ENCODE measurements at places on chromosomes 5 and 9. TPM values are rescaled to one million over a fixed set of nuclear protein-coding genes. Genes with fewer than 3 reads are reported as not detected.

GRCh38 chr9:135687216-135687615 is 12.1 kb downstream of the SOHLH1 start:
- no peak overlapping the region for H3K4me3 ChIP-seq
- H3K27ac ChIP-seq, result no peak overlapping the region
- H3K4me1 ChIP-seq, result no peaks in the 10 kb centered on the region
- no peaks in the 10 kb centered on the region for H3K36me3 ChIP-seq
- peaks cover 14% of the 10 kb centered on the region for H3K27me3 ChIP-seq
- no peak for DNase-seq

GRCh38 chr9:563200-563599 is 278.3 kb upstream of the DMRT1 start:
- H3K27me3 ChIP-seq, result peaks cover 2% of the 10 kb centered on the region
- no peak for DNase-seq
- no peak overlapping the region for H3K27ac ChIP-seq

- H3K36me3 ChIP-seq, result no peaks in the 10 kb centered on the region
- no peak for DNase-seq
- no peaks in the 10 kb centered on the region for H3K4me1 ChIP-seq
- H3K27me3 ChIP-seq, result peaks cover 3% of the 10 kb centered on the region
These were observed 26.8 kb downstream of the FREM1 start for GRCh38 chr9:14883310-14883944.

Gene PAPPA
- total RNA-seq, result not detected

DNA sequence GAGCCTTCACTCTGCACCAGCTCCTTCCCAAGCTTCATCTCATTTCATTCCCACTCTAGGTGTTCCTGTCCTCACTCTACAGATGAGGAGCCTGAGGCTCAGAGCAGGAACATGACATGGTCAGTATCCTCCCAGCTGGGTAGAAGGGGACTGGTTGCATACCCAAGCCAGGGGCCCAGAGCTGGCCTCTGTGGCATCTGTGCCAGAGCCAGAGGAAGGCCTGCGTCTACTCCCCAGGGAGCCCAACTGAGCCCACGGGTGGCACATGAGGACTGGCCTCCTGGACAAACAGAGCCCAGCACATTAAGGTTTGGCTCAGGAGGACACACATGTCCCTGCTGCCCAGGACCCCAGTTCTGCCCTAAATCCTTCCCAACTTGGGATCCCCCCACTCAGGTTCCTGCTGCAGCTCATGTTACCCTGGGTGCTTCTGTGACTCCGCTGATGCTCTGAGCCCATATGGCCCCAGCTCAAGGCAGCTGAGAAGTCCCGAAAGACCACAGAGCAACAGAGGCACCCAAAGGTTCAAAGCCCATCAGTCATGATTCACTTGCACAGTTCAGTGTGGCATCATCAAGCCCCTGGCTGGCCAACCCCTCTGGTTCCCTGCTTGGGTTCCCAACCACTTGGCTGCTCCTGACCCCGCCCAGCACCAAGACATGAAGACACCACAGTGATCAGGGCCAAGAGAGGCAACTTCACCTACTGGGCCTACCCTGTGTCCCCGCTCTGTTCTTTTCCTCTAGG is 8.5 kb upstream of the NEURL1B start:
- peaks cover 2% of the 10 kb centered on the region for H3K27me3 ChIP-seq
- no peaks in the 10 kb centered on the region for H3K4me1 ChIP-seq
- H3K4me3 ChIP-seq, result no peak overlapping the region
- H3K36me3 ChIP-seq, result no peaks in the 10 kb centered on the region
- H3K27ac ChIP-seq, result no peak overlapping the region
- DNase-seq, result no peak

- H3K27me3 ChIP-seq, result no peaks in the 10 kb centered on the region
- DNase-seq, result no peak
- H3K4me3 ChIP-seq, result no peak overlapping the region
- H3K4me1 ChIP-seq, result no peaks in the 10 kb centered on the region
- no peaks in the 10 kb centered on the region for H3K36me3 ChIP-seq
- H3K27ac ChIP-seq, result no peak overlapping the region
These were observed 463.5 kb downstream of the KCTD16 start for GRCh38 chr5:144634138-144634537.

GRCh38 chr9:107933097-107933496 is 443.5 kb upstream of the KLF4 start:
- H3K27me3 ChIP-seq, result no peaks in the 10 kb centered on the region
- H3K4me1 ChIP-seq, result no peaks in the 10 kb centered on the region
- H3K4me3 ChIP-seq, result no peak overlapping the region
- no peak overlapping the region for H3K27ac ChIP-seq
- no peaks in the 10 kb centered on the region for H3K36me3 ChIP-seq
- DNase-seq, result no peak

DNA sequence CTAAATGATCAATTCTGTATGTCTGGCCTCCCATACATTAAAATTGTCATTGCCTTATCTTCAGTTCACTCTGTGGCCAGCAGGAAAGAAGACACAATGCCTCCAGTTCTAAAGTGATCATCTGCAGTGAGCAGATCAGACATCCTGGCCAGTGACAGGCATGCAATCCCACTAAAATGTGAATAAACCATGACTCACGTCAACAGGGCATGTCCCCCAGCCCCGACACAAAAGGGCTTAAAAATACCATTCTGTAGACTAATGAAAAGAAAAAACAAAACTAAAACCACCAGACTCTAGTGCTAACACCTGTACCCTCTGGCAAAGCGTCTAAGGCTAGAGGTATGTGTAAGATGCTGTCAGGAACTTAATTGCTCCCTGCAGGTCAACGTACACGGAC is 38.5 kb downstream of the DDX31 start:
- H3K27ac ChIP-seq, result no peak overlapping the region
- no peak overlapping the region for H3K4me3 ChIP-seq
- DNase-seq, result no peak
- peaks cover 3% of the 10 kb centered on the region for H3K4me1 ChIP-seq

Gene EGFLAM
- not detected for total RNA-seq
